ENCODE measurements at places on chromosomes 12 and 14. TPM values are rescaled to one million over a fixed set of nuclear protein-coding genes. Genes with fewer than 3 reads are reported as not detected.

Gene KCNK10
- total RNA-seq = 0.63 TPM

Gene LRRC43
- total RNA-seq = not detected

Gene CMKLR1
- total RNA-seq = 0.51 TPM

Gene GRIP1
- 3.3 TPM for total RNA-seq

Gene HRK
- total RNA-seq = 0.29 TPM

Gene SIX1
- total RNA-seq = 14.9 TPM

Gene CRY1
- 16.5 TPM for total RNA-seq

Gene MVK
- total RNA-seq = 23.6 TPM

Gene ATF7IP
- 35.3 TPM for total RNA-seq

Gene IL31
- not detected for total RNA-seq

Gene RNASE1
- total RNA-seq = 6.0 TPM

Gene RGS6
- not detected for total RNA-seq

Gene CYP46A1
- 0.15 TPM for total RNA-seq

Measured in Daoy (cell line).